ENCODE measurements at places on chromosomes 1 and 21.

DNA sequence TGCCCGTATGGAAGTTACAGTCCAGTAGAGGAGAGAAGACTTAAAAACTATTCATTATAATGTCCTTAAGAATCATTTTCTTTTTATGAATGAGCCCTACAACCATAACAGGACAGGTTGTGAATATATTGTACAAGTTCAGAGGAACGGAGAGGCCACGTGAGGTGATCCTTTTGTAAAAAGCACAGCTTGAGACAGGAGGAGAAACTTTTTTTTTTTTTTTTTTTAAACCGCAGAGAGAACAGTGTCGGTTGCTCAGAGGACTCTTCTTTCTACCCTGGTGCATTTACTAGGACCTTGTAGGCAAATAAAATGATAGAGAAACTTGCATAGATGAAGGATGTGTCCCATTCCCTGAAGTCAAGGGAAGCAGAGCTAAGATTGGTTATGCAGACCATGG, 32.1 kb downstream of the DYRK1A start:
- DNase-seq = no peak

- no peak for DNase-seq
Observed at GRCh38 chr1:85450832-85451231, 14.1 kb downstream of the DDAH1 start.

DNA sequence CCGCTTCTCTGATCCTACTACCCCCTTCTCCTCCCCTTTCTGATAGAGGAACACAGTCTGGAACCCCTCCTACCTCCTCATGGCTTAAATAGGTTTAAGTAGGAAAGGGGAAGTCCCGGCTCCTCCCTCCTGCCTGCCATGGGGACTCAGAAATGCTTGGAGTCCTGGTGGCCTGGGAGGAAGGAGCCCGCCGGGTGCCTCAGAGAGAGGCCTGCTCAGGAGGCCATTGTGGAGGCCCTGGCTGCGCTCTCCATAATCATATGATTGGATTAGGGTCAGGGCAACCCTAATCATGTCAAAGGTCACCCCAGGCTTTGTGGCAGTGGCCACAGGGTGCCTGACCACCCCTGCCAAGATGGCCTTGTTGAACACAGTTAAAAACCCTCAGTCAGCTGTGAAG, 29.0 kb downstream of the WNT3A start:
- no peak for DNase-seq

- DNase-seq = no peak
Observed at GRCh38 chr21:37074197-37074510, 1.1 kb downstream of the TTC3 start.

DNA sequence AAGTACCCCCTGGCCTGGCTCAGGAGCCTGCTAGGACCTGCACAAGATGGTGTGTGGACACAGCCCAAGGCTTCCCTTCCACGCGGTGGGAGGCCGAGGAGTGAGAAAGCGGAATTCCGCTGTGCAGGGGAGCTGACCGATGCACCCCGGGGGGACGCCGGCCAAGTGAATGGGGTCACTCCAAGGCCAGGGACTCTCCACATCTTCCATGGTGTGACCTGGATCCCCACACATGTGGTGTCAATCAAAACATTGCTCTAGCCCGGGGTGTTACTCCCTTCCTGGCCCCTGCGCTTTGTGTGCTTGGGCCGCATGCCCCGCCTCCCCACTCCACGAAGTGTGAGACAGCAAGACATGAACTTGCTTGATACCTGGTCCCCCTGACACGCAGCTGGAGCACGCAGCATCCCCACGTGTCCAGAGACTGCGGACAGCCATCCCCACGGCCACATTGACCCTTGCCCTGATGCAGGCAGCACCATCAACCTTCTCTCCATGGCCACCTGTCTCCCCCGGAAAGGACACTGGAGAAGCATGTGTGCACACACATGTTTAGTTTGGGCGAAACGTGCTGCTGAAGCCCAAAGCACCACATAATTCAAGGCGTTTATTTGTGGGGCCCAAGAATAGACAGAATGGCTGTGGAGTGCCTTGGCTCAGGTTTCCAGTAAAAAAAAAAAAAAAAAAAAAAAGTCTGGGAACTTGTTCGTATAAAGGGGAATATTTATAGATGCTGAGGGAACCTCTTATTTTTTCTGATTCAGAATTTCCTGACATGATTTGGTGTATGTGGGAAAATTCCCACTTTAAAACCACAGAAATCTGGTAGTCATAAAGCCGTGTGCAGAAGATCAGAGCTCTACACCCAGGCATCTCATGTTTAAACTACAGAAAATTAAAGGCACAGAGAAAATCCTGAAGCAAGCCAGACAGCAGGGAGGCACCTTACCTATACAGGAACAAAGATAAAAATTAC, 171.7 kb downstream of the HUNK start:
- DNase-seq = no peak

DNA sequence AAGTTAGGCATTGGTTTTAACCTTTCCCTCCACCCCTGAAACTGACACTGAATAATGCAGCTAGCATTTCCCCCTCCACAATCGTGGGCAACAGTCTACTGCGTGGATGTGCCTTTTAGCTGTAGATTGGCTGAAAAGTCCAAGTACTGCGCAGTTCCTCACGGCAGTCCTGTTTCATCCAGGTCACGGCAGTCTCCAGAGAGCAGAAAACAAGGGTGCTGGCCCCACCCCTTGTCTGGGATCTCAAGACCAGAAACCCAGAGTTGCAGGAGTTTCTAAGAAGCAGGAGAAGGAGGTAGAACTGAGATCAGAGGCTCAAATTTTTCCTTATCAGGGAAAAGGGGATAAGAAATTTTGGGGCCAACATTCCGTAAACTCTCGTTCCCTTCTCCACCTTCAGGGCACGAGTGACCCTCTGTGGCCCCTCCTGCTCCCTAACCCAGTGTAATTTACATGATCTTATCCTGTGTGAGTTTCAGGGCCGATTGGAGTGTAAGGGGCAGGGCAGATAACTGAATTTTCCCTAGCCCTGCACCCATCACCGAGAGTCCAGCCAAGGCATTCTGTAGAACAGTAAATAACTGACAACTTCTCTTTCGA, 25.9 kb upstream of the PLA2G2C start:
- no peak for DNase-seq

- no peak for DNase-seq
Observed at GRCh38 chr1:151537112-151537511, 3.0 kb upstream of the TUFT1 start.

DNA sequence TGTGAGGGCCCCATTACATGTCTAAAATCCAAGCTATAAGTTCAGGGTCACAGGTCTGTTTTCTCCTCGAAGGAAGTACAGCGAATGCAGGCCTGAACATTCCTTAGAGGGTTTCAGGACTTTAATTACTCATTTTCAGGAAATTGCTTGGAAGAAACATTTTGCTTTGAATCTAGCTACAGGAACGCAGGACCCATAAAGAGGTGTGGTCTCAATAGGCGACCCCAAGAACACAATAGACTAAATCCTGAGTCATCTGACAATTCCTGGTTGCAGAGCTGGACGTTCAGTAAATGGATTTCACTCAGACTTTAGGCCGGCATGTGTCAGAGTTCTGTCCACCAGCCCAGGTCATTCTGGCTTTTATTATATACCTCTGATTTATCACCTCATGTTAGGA, 1.0 kb upstream of the ERG start:
- no peak for DNase-seq

DNA sequence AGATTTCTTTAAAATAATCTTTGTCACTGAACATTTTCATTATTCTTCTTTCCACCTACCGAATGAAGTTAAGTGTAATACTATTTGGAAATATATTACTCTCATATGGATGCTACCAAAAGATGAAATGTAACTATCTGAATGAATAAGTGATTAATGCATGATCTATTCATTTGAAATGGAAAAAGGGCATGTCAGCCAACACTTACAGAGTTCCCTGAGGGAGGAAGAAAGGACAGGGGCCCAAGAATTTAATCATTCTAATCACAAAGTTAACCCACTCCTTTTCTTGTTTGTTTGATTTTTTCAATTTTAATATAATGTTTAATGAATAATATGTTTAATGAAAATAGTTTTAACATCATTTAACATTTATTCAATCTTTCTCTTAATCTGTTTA, 129.4 kb downstream of the ZC3H11B start:
- no peak for DNase-seq

DNA sequence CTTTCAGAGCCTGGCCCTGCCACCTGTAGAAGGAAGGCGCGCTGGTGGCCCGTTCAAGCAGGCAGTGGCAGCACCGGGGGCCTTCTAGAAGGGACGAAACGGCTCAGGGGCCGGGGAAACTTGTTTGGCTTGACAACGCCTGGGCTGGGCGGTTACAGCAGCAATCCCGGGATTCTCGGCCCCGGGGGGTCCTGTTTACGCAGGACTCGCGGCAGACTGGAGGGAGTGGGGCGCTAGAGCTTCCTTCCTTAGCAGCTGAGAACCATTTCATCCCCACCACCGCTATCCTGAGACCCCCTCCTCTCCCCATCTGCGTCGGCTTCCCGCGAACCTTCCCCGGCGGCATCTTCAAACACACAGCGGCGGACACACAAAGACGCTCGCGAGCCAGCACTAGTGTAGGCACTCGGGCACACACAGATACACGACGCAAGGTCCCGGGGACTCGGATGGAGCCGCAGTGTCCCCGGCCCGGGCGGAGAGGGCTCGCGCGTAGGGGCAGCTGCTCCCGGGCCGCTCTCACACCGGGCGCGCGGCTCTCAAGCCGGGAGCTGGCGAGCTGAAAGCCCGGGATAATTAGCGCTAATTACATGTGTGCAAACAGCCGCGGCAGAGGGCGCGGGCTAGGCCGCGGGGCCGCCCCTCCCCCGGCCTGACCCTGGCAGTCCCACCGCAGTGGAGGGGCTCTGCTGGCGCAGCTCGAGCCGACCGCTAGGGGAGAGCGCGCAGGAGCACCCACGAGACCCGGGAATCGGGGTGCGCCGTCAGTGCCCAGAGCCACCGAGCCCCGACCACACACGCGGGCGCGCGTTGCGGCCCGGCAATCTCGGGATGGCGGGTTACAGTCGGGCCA, 271.4 kb downstream of the FOXD2 start:
- no peak for DNase-seq

DNA sequence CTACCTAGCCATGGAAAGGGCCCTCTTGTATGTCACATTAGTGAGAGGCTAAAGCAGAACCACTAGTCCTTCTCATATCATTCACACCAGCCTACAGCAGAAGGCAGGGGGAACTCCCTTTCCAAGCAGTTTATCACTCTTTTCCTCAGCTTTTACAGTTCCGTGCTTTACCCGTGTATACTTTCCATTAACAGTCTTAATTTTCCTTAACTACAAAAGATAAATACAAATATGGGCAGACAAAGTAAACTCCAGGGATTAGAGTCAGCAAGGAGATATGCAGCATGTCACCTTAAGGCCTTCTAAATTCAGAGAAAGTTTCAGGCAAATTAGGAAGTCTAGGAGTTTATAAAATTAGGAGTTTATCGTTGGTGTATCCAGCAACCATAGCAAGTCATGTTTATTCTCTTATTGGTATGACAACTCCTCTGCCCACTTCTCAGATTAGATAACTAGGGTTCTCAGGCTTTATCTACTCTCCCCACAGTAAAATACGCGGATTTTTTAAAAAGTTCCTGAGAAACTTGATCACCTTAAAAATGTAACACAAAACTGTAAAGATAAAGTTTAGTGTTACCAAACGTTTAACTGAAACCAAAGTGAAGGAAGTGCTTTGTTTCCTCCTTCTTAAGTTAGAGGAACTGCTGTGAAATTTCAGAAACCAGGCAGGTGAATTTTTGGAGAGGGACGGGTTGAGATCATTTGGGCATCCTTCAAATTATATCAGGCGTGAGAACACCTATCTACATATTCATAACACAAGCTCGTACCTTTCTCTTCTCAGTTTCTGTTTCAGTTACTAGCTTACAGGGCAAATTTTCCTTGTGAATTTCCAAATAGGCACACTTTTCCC, 42.7 kb upstream of the SLC19A2 start:
- DNase-seq = no peak

Data from stimulated activated CD4-positive, alpha-beta T cell treated with anti-CD3 and anti-CD28 coated beads, Interleukin-15, amount 100 ng/mL, for 1 hour (primary cell).